ENCODE measurements at places on chromosomes 2 and 18.

DNA sequence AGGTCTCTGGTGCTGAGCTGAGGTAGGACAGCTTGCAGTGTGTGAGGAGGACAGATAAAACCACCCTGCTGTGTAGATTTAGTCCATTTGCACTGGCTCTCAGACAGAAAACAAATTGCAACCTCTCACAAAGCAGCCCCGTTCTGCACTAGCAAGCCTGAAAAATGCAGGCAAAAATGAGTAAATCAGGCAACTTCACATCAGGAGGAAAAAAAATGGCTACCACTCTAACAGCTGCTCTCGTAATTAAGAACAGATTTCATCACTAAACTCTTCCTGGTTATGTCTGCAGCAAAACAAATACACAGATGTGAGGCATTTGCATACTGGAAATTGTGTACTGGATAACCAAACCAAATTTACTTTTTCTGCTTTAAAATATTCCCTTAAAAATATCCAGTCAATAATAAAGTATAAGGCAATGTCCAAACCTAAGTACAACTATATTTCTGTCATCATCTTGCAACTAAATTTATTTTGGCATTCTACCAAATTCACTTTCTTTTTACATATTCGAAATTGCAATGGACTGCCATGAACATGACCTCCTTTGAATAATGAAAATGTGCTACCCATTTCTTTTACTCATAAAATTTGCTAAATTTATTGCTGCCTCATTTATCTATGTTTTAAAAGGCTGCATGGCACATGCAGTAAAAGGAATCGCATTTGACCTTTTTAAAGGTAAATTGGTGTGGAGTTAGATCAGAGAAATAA, 157.4 kb downstream of the AFF3 start:
- DNase-seq = no peak

- DNase-seq = no peak
Observed at GRCh38 chr18:34345738-34346137, 121.0 kb upstream of the NOL4 start.

DNA sequence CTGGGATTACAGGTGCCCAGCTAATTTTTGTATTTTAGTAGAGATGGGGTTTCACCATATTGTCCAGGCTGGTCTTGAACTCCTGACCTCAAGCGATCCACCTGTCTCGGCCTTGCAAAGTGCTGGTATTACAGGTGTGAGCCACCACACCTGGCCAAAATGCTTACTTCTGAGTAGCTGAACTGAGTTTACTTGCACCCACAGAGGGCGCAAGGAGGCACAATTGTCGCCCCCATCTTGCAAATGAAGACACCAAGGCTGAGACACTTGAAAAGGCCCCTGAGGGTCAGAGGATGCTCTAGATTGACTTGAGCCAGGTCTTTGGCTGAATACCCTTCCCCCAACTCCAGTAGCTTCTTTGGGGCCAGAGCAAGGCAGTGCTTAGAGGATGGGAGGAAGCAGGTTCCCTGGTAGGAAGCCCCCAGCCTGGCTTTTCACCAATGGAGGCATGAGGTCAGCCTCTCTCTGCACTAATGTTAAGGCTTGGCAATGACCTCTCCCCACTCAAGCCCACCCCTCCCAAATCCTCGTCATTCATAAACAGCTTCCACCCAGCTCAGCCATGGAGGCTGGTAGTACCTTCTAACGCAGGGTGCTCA, 14.5 kb upstream of the KIF1A start:
- DNase-seq = no peak

GRCh38 chr2:127228102-127228501, 8.0 kb upstream of the CYP27C1 start:
- DNase-seq = no peak

DNA sequence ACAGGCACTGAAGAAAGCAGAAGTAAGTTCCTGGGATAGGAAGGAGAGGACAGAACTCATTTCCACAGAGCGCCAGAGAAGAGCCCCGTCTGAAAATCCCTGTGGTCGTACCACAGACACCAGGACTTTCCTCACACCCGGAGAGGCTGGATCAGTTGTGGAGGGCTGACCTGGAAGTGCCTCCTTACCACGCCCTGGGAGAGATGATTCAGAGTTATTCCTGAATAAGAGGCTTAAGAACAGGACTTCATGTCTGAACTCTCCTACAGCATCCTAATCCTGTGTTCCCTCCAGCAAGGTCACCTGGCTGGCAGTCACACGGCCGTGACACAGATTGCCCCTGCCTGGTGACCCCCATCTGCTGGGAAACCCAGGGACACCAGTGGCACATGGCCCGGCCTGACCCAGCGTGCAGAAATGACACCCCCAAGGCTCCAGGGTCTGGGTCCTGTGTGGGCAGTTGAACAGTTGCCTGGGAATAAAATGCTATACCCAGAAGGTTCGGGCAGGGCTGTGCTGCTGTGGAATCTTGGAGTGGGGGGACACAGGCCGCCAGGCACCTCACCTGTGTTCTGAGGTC, 105.9 kb downstream of the PXDN start:
- DNase-seq = no peak

DNA sequence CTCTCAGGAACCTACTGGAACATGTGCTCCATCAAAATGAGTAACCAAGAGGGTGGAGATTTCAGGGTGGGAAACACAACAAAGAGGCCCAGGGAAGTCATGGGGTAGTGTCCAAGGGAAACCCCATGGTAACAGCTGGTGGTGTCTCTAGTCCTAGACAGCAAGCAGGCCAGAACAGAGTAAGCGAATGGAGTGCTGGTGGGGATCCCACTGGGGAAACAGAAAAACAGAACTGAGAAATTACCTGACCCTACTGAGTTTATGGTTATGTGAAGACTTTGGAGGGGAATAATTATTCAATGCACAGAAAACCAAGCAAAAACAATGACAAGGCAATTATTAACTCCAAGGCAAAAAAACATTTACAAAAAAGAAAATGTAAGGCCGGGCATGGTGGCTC, 16.9 kb downstream of the ERCC3 start:
- no peak for DNase-seq

DNA sequence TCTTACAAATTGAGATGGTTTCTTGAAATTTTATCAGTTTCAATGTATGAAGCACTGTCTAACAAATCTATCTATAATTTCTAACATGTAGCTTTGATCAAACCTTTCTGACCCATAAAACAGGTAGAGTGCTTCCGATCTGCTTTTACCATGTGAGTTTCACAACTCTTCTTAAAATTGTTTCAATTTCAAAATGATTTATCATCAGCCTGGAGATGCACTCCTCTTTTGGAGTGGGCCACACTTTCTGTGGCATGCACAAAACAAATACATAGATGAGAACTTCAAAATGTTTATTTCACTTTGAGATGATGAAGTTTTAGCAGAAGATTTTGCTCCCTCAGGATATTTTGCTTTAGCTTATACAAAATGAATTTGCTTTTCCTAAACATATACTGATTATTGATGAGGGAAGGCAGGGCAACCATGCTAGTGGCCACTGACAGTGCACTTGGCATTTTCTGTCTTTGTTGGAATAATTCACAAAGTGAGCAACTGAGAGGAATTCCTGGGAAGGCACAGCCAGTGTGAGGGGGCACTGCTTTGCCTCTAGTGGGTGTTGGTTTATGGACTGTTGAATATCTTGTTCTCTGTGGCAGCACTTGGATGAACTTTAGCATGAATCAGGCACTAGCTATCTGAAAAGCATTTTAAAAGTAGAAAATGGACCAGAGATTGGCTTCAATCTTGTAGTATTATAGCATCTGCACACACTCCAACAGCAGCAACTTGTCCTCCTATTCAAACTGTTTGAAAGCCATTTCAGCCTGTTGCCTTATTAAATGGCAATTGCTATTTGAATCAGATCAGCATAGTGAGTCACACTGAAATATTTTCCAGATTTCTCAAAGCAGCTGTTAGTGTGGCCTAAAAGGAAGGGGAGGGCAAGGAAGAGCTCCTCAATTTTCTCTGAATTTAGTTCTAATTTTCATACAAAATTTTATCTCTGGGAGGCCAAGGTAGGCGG, 193.2 kb downstream of the CCDC85A start:
- no peak for DNase-seq

GRCh38 chr2:233387667-233388528, 33.6 kb downstream of the DGKD start:
- no peak for DNase-seq

DNA sequence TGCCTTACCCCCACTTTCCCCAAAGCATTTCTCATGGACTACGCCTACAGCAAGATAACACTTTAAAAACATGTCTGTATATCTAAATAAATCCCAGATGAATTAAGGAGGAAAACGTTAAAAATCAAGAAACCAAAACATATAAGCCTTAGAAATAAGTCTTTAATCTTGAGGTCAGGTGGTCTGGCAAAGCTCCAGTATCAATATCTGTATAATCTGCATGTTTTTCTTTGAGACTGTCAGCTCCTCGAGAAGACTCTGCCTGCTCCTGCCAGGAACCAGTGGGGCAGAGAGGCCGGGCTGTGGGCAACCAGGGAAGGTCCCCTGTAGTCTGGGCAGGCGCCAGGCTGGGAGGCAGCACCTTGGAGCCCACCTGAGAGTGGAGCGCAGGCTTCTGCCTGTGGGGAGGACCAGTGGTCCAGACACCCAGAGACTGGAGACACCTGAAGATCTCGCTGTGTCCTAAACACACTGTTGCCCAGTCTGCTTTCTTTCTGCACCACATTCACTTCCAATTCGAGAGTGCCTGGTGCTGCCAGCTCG, 291.0 kb upstream of the SOX11 start:
- no peak for DNase-seq

DNA sequence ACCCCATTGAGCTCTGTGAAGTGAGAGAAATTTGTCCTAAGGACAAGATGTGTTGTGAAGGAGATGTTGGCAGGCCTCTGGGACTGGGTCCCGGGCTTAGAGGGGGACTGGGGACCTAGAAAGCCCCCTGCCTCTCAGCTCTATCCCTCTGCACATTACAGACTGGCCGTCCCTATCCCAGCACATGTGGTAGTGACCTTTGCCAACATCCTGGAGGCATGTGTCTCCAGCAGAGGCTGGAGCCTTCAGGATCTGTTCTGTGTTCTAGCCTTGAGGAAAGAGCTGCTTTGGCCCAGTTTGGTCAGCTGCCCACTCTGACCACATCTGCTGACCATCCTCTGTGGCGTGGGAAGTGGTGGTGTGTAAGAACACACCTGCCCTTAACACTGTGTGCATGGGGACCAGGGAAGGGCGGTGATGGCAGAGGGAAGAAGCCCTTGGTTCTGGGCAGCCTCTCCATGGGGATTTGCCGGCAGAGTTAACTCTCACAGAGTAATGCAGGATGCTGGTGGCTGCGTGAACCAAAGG, 33.4 kb downstream of the NCK2 start:
- no peak for DNase-seq

- DNase-seq = no peak
Observed at GRCh38 chr2:241252778-241253475, 62.5 kb downstream of the HDLBP start.

- no peak for DNase-seq
Observed at GRCh38 chr2:47402555-47402804, 476 bp upstream of the MSH2 start.

- DNase-seq = no peak
Observed at GRCh38 chr2:48888066-48888465, 132.5 kb upstream of the LHCGR start.

DNA sequence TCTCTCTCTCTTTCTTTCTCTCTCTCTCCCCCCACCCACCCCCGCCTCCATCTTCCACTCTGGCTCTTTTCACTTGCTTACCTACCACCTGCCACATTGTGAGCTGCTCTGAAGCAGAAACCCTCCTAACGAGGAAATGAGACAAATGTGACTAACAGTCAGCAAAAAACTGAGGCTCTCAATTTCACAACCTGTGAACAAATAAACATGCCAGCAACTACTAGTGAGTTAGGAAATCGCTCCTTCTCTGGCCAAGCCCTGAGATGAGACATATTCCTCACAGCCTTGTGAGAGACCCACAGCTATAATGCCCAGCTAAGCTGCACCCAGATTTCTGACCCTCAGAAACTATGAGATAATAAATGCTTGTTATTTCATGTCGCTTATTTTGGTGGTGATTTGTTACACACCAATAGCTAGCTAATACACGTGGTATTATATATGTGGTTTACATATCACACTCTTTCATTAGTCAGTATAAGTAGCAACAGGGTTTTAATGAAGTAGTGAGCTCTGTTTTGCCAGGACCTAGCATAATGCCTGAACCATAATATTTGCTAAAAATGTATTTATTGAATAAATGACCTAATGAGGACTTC, 8.4 kb upstream of the ZNF521 start:
- no peak for DNase-seq

GRCh38 chr2:238250896-238251295, 11.1 kb upstream of the HES6 start:
- DNase-seq = no peak

GRCh38 chr2:160264308-160264707, 64.2 kb upstream of the ITGB6 start:
- DNase-seq = no peak

- no peak for DNase-seq
Observed at GRCh38 chr2:232486558-232487384, 863 bp downstream of the ECEL1 start.

DNA sequence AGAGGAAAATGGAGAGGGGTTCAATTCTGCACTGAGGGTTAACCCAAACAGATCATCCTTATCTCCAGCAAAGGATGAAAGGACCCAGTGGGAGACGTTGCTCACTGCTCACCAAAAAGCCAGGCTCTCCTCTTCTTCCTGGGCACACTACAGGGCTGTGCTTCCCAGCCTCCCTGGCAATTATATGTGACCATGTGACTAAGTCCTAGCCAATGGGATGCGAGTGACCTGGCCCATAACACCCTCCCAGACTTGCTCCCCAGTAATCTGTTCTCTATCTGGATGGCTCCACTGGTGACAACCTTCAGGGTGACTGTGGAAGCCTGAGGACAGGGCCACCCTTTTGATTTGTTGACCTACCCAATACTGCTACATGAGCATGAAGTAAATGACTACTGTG, 10.9 kb upstream of the PRKCE start:
- no peak for DNase-seq

DNA sequence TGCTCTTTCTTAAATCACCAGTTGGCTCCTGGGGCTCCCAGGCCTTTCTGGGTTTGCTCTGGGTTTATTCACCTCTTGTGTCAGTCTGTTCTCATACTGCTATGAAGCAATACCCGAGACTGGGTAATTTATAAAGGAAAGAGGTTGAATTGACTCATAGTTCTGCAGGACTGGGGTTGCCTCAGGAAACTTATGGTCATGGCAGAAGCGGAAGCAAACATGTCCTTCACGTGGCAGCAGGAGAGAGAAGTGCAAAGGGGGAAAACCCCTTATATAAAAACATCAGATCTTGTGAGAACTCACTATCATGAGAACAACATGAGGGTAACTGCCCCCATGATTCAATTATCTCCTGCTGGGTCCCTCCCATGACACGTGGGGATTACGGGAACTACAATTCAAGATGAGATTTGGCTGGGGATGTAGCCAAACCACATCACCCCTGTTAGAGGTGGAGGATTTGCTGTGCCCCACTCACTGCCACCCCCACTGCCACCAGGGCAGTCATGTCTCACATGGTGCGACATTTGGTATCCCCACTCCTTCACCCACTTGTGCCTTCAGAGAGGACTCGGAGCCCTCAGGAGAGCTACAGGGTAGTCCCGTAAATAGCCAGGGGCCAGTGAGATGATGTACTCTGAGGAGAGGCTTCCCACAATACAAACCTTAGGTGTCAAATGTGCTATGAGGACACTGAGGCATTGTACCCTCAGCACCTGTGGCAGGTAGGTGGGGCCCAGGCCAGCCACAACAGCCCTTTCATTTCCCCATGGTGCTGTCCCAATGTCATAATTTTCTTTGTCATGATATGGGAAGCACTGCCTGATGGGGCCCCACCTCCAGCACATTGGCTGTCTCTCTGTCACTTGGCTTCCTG, 35.7 kb downstream of the CDC42EP3 start:
- DNase-seq = no peak
